Cortex of kidney (tissue), 1 donor: ENCODE measurements at places on chromosomes 16 and 17.

GRCh38 chr16:51545951-51546350 lies 394.9 kb upstream of the SALL1 start:
- no peak for DNase-seq

GRCh38 chr17:18217412-18218015 lies 7.9 kb upstream of the LLGL1 start:
- no peak for DNase-seq

- DNase-seq = no peak
Measured at GRCh38 chr16:55203570-55203969, 120.4 kb upstream of the IRX6 start.

- DNase-seq = no peak
Measured at GRCh38 chr17:45311401-45311759, 5.4 kb downstream of the MAP3K14 start.

DNA sequence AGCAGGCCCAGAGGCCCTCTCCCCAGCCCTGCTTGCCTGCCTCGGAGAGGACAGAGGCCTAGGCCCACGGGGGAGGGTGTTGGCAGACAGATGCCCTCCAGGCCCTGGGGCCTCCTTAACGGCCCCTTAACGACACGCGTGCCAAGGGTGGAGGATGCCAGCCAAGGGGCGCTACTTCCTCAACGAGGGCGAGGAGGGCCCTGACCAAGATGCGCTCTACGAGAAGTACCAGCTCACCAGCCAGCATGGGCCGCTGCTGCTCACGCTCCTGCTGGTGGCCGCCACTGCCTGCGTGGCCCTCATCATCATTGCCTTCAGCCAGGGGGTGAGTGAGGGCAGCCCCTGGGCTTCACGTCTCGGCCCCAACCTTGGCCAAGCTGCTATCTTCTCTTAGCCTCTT lies 21.7 kb downstream of the ADCY7 start:
- DNase-seq = no peak

DNA sequence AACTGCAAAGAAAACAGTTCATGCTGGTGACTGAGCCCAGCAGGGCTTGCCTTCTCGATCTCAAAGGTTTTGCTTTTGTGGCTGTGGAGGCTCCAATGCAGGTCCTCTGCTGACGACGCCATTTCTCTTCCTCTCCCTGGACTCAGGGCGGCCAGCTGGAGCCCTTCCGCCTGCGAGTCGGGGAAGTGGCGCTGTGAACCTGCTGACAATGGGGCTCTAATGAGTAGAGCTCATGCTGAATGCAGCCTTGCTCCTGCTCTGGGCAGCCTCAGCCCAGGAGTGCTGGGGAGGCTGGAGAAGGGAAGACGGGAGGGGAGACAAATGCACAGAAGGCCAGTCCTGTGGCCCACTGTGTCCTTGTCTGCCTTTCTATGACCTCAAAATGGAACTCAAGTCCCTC lies 43.8 kb downstream of the VAC14 start:
- DNase-seq = no peak

GRCh38 chr17:75822119-75822799 lies 21.9 kb downstream of the UNC13D start:
- no peak for DNase-seq

DNA sequence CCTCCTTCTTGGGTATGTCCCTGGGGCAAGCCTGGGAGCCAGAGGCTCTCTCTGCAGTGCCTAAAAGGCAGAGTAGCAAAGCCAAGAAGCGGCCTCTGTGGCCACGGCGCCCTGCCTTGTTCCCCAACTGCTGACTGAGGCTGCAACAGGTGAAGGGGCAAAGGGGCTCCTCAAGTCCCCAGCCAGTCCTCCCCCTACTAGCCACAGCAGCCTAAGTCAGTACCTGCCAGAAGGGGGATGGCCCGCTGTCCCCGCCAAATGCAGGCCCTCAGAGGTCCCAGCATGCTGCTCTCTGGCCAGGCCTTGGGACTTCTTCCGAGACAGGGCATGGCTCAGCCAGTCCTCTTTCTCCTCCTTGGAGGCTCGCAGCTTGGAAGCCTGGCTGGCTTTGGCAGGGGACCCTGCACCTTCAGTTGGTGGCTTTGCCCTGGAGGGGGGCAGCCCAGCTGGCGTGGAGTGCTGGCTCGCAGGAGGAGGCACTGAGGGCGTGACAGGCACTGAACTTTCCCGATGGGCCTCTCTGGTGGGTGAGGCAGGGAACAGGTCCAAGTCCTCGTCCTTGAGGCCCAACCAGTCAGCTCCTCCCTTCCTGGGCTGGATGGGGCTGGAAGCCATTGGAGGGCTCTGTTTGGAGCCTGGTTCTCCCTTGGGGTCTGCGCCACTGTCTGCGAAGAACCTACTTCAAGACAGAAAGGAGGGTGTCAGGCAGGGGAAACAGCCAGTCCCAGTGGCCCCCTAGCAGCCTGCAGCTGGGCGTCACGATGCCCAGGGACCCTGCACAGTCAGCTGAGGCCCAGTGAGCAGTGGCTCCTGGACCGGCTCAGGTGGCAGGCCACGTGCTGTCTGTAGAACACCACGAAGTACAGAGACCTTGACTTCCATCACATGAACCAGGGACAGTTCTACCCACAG lies 17.6 kb downstream of the FBF1 start:
- DNase-seq = no peak

GRCh38 chr16:10623059-10623458 lies 42.7 kb upstream of the EMP2 start:
- no peak for DNase-seq

GRCh38 chr16:4089811-4090301 lies 26.4 kb downstream of the ADCY9 start:
- DNase-seq = no peak
